ENCODE measurements at places on chromosomes 5 and 9. TPM values are rescaled to one million over a fixed set of nuclear protein-coding genes. Genes with fewer than 3 reads are reported as not detected.

DNA sequence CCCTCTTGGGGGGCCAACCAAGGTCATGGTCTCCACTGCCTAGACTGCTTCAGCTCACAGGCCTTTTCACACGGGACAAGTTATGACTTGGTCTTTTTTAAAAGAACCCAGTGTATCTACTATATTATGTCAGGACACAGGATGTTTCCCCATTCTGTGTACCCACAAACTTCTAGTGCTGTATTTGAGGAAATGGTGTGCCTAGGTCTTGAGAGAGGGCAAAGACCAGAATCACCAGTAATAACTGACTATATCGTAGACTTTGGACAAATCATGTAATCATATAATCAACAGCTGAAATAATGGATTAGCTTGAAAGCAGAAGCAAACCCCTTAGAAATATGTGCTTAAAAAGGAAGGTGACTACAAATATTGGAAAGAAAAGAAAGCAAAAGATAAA, 133.3 kb downstream of the ARL15 start:
- H3K27me3 ChIP-seq = no peaks in the 10 kb centered on the region
- H3K27ac ChIP-seq = no peak overlapping the region
- no peaks in the 10 kb centered on the region for H3K36me3 ChIP-seq
- H3K4me3 ChIP-seq = no peak overlapping the region
- H3K4me1 ChIP-seq = no peaks in the 10 kb centered on the region

The FBP1 gene
- 3.5 TPM for total RNA-seq

The PCDHB8 gene
- total RNA-seq = not detected

- no peaks in the 10 kb centered on the region for H3K4me1 ChIP-seq
- H3K27me3 ChIP-seq = no peaks in the 10 kb centered on the region
- H3K27ac ChIP-seq = no peak overlapping the region
- no peak for DNase-seq
Measured at GRCh38 chr5:110880413-110880812, 141.6 kb downstream of the SLC25A46 start.

- H3K27me3 ChIP-seq = no peaks in the 10 kb centered on the region
- DNase-seq = no peak
- H3K27ac ChIP-seq = no peak overlapping the region
- H3K36me3 ChIP-seq = no peaks in the 10 kb centered on the region
- no peak overlapping the region for H3K4me3 ChIP-seq
- no peaks in the 10 kb centered on the region for H3K4me1 ChIP-seq
Measured at GRCh38 chr5:117326997-117327396, 752.4 kb upstream of the SEMA6A start.

- no peak for DNase-seq
- no peak overlapping the region for H3K27ac ChIP-seq
- H3K36me3 ChIP-seq = no peaks in the 10 kb centered on the region
- H3K27me3 ChIP-seq = no peaks in the 10 kb centered on the region
Measured at GRCh38 chr5:97847920-97848631, 665.0 kb upstream of the RIOK2 start.

- peaks cover 11% of the 10 kb centered on the region for H3K4me1 ChIP-seq
- DNase-seq = no peak
- H3K27ac ChIP-seq = no peak overlapping the region
- H3K27me3 ChIP-seq = no peaks in the 10 kb centered on the region
Measured at GRCh38 chr9:112028242-112029221, 131.9 kb downstream of the UGCG start.

- H3K36me3 ChIP-seq = peaks cover 91% of the 10 kb centered on the region
- H3K27ac ChIP-seq = no peak overlapping the region
- DNase-seq = no peak
Measured at GRCh38 chr9:114356792-114357191, 27.1 kb downstream of the ORM2 start.

DNA sequence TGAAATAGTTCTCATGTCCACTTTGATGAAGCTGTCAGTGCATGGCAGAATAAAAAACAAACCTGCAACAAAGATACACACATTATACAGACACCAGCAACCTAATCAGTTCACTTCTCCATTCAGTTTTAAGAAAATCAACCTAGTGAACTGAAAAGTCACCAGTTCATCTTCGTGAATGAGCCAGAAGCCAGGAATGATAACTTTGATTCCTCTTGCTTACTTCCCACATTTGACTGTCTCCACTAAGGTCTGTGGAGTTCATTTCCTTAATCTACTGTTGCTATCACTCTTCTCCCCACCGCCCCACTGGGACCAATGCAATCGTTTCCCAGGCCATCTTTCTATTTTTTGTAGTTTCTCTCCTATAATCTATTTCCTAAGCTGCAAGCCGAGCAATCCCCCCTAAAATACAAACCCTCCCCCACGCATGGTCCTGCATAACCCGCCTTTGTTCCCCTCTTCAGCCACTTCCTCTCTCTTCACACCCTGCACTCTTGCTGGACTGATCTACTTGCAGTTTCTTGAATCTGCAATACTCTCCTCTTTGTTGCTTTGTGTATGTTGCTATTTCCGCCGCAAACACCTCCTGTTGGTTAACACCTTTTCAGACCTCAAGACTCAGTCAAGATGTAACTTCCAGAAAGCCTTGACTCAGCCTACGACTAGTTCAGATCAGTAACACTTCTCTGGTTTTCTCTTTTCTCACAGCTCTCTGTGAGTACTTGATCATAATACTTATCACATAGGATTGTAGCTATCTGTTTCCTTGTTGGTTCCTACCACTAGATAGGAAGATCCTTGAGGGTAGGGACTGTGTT, 16.6 kb downstream of the STOM start:
- H3K4me1 ChIP-seq = no peaks in the 10 kb centered on the region
- H3K4me3 ChIP-seq = no peak overlapping the region
- peaks cover 25% of the 10 kb centered on the region for H3K36me3 ChIP-seq
- no peaks in the 10 kb centered on the region for H3K27me3 ChIP-seq
- peak overlapping the region; percentile 73 for H3K27ac ChIP-seq

DNA sequence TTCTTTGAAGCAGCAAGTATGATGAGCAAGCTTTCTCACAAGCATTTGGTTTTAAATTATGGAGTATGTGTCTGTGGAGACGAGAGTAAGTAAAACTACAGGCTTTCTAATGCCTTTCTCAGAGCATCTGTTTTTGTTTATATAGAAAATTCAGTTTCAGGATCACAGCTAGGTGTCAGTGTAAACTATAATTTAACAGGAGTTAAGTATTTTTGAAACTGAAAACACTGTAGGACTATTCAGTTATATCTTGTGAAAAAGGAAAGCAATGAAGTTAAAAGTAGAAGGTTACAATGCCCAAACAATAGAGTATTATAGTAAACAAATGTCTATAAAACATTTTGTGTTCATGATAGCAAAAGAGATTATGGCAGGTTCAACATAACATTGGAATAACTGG, 88.6 kb downstream of the JAK2 start:
- no peaks in the 10 kb centered on the region for H3K27me3 ChIP-seq
- H3K27ac ChIP-seq = no peak overlapping the region
- H3K4me1 ChIP-seq = no peaks in the 10 kb centered on the region
- H3K4me3 ChIP-seq = no peak overlapping the region
- no peak for DNase-seq
- no peaks in the 10 kb centered on the region for H3K36me3 ChIP-seq

The LIFR gene
- not detected for total RNA-seq

GRCh38 chr5:179858241-179858585, 404 bp downstream of the MRNIP start:
- peak; percentile 56 for DNase-seq
- H3K27ac ChIP-seq = peak overlapping the region; percentile 29
- H3K36me3 ChIP-seq = peaks cover 2% of the 10 kb centered on the region

The CCL27 gene
- total RNA-seq = not detected

The AQP3 gene
- total RNA-seq = 130 TPM

The CDKN2B gene
- total RNA-seq = 1.4 TPM

DNA sequence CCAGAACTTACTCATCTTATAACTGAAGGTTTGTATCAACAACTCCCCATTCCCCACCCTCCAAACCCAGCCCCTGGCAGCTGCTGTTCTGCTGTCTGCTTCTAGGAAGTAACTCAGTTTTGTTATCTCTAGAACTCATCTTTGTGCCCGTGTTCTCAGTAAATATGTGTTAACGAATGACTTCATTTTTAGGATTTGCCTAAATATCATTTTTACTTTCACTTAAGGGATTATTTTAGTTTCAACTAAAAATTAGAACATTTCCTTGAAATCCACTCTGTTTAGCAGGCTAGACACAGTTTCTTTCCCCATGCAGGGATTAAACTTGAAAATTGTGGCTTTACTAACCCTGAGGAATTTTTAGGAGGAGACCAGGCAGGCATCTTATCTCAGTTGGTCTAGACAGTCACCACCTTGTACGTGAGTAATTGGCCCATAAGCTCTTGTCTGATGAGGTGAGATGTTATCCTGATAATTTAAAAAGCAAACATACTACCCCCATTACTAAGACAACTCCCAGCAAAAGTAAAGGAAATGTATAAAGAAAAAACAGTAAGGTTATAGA, 68.2 kb upstream of the TNFAIP8 start:
- H3K4me3 ChIP-seq = peak overlapping the region; percentile 44
- no peaks in the 10 kb centered on the region for H3K27me3 ChIP-seq
- peaks cover 93% of the 10 kb centered on the region for H3K4me1 ChIP-seq
- H3K27ac ChIP-seq = peak overlapping the region; percentile 92

DNA sequence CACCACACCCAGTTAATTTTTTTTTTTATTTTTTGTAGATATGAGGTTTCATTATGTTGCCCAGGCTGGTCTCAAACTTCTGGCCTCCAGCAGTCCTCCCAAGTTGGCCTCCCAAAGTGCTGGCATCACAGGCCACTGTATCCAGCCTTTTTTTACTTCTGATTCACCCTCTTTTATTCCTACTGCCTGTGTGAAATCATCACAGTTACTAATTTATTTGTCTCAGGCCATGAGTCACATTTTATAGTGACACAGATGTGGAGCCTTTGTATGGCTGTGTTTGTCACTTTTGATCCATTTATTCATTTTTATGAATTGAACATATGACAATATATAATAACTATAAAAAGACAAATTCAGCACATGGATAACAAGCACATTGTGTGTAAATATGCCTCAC, 67.1 kb upstream of the SNX2 start:
- no peaks in the 10 kb centered on the region for H3K36me3 ChIP-seq
- no peak for DNase-seq
- H3K27ac ChIP-seq = no peak overlapping the region
- H3K27me3 ChIP-seq = no peaks in the 10 kb centered on the region
- H3K4me1 ChIP-seq = no peaks in the 10 kb centered on the region
- no peak overlapping the region for H3K4me3 ChIP-seq

DNA sequence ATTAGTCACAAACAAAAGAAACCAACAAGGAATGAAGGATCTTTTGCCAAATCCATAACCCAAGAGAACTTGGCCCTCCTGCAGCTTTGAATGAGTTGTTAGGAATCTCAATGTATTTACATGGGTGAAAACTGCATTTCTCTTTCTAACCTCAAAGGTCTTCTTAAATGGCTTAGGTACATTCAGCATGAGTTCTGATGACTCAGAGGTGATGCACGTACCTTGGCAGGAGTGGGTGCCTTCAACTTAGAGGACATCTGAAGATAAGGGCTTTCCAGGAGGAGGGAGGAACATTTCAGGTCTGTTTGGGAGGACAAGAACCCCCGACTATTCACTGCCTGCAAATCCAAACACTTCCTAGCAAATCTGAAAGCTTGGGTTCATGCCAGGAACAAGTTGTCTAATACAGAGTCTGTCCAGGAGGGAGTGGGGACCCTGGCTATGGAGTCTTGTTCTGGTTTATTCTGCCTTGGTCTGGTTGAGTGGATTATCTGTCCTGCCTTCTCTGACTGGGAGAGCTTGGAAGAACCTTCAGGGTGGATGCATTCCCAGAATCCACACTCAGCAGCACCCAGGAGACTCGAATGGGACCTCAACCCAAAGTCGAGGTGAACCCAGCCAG, 65.7 kb downstream of the IRX2 start:
- H3K27me3 ChIP-seq = no peaks in the 10 kb centered on the region
- no peak overlapping the region for H3K4me3 ChIP-seq
- no peak overlapping the region for H3K27ac ChIP-seq
- no peak for DNase-seq
- H3K4me1 ChIP-seq = no peaks in the 10 kb centered on the region

All from T-cell (primary cell).